ENCODE measurements at places on chromosomes 5 and 9. TPM values are rescaled to one million over a fixed set of nuclear protein-coding genes. Genes with fewer than 3 reads are reported as not detected.
A peak's percentile ranks its signal among the peaks of the same experiment; 100 is the strongest.

DNA sequence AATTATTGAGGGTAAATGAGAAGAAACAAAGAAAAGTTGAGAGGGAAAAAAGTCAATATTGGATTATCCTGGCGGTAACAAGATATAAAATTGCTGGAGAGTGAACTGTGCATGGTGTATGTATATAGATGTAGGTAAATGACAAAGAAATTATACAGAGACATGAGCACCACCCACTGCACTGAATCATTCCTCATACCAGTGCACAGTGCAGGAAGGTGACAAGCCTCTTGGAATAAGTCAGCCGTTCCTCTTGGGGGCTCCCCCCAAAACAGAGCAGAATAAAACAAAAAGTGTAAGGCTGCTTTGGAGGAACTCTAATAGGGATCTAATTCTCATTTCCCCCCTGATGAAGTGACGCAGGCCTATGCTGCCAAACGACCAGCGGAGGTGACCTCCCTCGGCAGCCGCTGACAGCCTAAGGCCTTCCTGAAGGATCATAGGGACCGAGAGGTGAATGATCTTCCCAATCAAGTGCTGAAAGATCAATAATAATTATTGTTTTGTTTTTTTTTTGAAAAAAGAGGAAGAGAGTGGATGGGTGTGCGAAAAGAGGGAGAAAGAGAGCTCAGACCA is 245.0 kb downstream of the PSAT1 start:
- DNase-seq, result no peak

GRCh38 chr5:119383008-119383407 is 27.2 kb downstream of the TNFAIP8 start:
- DNase-seq, result no peak

DNA sequence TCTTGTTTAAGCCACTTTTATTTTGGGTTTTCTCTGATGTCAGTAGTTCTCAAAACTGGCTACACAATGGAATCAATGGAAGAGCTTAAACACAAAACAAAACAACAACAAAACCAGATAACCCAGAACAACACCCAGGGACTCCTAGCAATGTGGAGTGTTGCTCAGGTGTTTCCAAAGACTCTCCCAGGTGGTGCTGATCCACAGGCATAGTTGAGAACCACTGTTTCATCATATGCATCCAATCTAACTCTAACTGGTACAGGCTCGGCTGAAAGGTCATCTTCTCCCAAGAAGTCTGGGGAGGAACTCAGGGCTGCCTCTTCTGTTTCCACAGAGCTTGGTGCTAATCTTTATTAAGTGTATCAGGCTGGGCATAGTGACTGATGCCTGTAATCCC is 5.4 kb upstream of the ALDH1B1 start:
- no peak for DNase-seq

GRCh38 chr9:83362341-83362995 is 175.7 kb downstream of the FRMD3 start:
- DNase-seq, result no peak

DNA sequence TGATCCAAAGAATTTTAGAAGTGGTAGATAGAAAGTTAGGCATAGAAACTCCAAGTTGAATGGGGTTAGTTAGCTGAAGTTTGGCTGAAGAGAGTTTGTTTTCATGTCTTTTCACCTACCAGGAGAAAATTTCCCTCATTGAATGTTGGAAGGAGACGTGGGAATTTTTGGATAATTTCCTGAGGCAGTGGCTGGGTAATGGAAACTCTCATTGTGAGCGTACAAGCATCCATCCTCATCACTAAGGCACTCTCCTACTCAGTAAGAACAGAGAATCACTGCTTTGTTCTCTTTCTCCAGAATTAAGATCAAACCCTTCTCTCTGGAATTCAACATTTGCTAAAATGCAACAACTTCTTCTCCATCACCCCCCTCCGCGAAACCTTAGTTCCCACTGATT is 179.7 kb downstream of the PALM2AKAP2 start:
- no peak for DNase-seq

GRCh38 chr9:4137681-4138099 is 162.2 kb downstream of the GLIS3 start:
- DNase-seq, result no peak

GRCh38 chr5:119470105-119470763 is 17.9 kb downstream of the HSD17B4 start:
- DNase-seq, result no peak

DNA sequence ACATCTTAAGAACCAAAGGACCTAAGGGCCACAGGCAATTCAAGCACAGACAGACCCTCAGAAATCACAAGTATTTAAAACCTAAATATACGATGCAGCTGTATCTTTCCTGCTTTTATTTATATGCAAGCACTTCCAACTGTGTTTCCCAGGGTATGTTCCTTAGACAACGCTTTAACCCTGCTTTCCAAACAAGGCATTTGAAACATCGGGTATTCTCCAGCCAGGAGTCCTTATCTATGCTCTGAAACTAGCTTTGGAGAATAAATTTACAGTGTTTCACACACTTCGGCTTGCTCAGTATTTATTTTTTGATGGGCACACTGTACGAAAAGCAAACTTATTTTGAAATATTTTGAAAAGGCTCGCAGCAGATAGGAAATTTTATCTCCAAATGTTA is 13.5 kb downstream of the NR6A1 start:
- DNase-seq, result no peak

- no peak for DNase-seq
These were observed 16.1 kb downstream of the IFNE start for GRCh38 chr9:21465859-21466518.

- DNase-seq, result no peak
These were observed 17.0 kb upstream of the RPS23 start for GRCh38 chr5:82295144-82295543.

- no peak for DNase-seq
These were observed 204.1 kb downstream of the SEC61B start for GRCh38 chr9:99425923-99426842.

- no peak for DNase-seq
These were observed 85.4 kb downstream of the KCNN2 start for GRCh38 chr5:114447084-114447773.

GRCh38 chr5:124972703-124973102 is 226.3 kb upstream of the ZNF608 start:
- no peak for DNase-seq

DNA sequence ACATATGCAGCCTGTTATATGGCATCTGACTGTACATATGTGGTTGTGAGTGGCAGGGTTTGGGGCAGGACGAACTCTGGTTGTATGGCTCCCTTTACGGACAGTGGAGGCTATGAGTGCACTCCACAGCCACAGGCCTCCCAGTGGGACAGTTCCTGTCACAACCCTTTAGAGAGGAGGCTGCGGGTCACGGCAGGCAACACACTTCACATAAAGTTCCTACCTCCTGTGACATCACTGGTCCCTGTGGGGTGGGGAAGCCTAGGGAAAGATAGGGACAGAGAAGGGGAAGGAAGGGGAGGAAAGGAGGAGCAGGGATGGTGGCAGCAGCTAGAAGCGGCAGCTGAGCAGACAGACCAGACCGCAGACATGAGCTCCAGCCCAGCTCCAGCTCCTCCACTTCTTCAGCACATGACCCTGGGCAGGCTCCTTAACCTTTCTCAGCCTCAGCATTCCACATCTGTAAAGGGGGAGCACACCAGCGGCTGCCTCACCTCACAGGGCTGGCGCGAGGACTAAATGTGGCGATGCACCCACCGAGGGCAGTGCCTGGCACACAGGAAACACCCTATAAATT is 27.4 kb upstream of the CORO2A start:
- no peak for DNase-seq

DNA sequence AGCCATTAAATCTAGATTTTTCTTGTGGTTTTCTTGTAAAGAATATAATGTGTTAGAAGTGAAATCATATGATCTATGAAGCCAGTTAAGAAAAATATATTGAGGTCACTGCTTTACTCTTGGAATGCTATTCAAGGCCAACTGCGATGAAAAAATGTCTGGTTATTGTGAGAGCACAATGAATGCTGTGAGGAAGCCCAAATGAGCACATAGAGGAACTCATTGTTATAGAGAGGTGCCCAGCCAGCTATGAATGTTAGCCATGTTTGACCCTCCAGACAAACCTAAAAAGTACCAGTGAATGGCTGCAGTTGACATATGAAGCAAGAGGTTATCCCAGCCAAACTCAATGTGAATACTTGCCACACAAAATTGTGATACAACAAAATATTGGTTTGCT is 359.8 kb upstream of the FAM174A start:
- DNase-seq, result no peak

DNA sequence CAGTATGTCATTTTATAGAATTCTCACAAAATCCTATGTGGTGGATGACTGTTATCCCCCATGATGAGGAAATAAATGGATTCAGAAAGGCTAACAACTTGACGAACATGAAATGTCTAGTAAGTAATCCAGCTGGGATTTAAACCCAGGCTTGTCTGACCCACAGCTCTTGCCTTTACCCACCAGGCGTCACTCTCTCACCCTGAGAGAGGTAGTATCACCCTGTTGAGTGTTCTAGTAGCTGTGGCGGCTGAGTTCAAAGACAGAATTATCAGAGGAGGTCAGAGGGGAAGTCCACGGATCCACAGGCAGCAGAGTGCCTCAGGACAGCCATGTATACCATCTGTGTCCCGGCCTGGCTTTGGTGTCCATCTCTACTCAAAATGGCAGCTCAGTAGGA is 113.8 kb downstream of the ZNF462 start:
- DNase-seq, result no peak

DNA sequence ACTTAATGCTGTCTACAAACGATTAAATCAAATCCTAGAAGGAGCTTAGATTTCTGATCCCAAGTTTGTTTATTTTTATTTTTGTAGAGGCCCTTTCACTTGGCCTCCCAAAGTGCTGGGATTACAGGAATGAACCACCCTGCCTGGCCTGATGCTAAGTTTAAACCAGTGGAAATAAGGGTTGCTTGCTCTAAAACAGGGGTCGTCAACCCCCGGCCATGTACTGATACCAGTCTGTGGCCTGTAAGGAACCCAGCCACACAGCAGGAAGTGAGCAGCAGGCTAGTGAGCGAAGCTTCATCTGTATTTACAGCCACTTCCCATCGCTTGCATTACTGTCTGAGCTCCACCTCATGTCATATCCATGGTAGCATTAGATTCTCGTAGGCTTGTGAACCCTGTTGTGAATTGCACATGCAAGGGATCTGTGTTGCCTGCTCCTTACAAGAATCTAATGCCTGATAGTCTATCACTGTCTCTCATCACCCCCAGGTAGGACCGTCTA is 11.4 kb downstream of the TTC1 start:
- DNase-seq, result no peak

- DNase-seq, result peak; percentile 74
These were observed 666.4 kb upstream of the ZNF608 start for GRCh38 chr5:125412561-125413495.

DNA sequence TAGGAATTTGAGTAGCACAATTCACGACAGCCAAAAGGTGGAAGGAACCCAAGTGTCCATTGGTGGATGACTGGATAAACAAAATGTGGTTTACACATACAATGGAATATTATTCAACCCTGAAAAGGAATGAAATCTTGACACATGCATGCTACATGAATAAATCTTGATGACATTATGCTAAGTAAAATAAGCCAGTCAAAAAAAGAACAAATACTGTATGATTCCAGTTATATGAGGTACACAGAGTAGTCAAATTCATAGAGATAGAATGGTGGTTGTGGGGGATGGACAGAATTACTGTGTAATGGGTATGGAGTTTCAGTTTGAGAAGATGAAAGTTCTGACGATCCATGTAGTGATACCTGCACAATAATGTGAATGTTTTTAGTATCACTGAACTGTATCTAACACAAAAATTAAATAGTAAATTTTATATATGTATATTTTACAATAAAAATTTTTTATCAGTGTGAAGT is 117.7 kb upstream of the GNA14 start:
- DNase-seq, result no peak

DNA sequence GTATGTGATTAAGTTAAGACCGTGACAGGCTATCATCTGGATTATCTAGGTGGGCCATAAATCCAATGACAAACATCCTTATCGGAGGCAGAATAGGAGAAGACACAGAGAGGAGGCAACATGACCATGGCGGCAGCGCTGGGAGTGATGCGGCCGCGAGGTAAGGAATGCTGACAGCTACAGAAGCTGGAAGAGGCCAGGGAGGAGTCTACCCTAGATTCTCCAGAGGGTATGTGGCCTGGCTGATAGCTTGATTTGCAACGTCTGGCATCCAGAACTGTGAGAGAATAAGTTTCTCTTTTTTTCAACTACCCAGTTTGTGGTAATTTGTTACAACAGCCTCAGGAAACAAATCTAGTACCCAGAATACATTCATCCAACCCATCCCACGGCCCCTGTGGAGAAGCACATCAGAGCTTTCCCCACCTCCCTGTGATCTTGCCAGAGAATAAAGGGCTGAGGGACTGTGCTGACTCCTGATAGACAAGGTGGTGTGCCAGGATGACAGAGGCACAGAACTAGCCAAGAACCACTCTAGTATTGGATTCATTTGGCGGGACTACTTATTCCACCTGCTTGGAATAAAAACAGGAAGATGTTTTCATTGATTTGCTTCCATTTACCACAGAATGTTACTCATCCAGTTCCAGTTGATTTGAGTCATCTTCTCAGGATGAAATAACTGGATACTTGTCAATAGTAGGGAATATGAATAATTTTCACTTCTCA is 187.4 kb downstream of the MAN2A1 start:
- no peak for DNase-seq

GRCh38 chr5:74424162-74424868 is 216.2 kb downstream of the ENC1 start:
- DNase-seq, result no peak

DNA sequence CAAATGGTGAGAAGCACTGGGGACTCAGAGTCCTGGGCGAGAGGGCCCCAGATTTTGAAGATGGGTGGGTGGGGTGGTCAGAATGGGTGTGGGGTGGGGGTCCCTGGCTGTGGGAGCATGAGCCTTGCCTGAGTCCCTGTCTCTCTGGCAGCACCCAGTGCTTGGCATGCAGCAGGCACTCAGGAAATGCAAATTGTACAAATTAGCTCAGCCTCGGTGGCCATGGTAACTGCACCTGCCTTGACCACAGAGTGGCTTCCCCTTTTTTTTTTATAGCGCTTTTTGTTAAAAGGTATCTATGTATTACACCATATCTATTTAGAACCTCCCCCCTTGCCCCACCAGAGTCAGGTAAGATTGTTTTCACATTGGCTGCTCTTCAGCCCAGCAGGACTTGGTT is 19.2 kb upstream of the PITX1 start:
- DNase-seq, result no peak

- DNase-seq, result no peak
These were observed 66.3 kb upstream of the TNFAIP8 start for GRCh38 chr5:119289438-119290044.

The IFNA13 gene
- total RNA-seq, result not detected

The EDIL3 gene
- 3.1 TPM for total RNA-seq

The MARCOL gene
- not detected for total RNA-seq

The CATSPER3 gene
- total RNA-seq, result 0.68 TPM

The SYK gene
- total RNA-seq, result 5.6 TPM

The ADGRD2 gene
- total RNA-seq, result not detected

The CEL gene
- 8.8 TPM for total RNA-seq

The FOXI1 gene
- total RNA-seq, result not detected

The DDX41 gene
- total RNA-seq, result 33.1 TPM

The PCDHA6 gene
- total RNA-seq, result 0.21 TPM

The PTGER4 gene
- 6.0 TPM for total RNA-seq

The TMEM203 gene
- total RNA-seq, result 34.5 TPM

The FRRS1L gene
- total RNA-seq, result 4.4 TPM

The LHFPL2 gene
- total RNA-seq, result 12.5 TPM

The C9orf50 gene
- not detected for total RNA-seq

The OLFM1 gene
- 13.9 TPM for total RNA-seq

All from left cardiac atrium (tissue), 4 donors.